ENCODE measurements at places on chromosomes 4 and X.
A peak's percentile ranks its signal among the peaks of the same experiment; 100 is the strongest.

DNA sequence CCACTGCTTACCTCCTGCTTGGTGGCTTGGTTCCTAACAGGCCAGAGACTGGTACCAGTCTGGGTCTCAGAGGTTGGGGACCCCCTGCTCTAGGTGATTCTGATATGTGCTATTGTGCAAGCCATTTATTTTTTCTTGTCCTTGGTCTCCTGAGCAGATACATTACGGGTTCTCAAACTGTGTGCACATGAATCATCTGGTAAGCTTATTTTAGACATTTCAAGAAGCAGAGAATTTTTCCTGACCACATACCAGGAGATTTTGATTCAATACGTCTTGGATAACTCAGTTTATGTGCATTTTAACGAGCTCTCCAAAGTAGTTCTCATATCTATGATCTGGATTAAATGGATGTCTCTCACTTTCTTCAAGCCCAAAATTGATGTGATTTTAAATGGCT lies 77.2 kb downstream of the FHIP1A start:
- DNase-seq = peak; percentile 41

GRCh38 chr4:110268790-110269189 lies 70.4 kb upstream of the ELOVL6 start:
- DNase-seq = no peak

DNA sequence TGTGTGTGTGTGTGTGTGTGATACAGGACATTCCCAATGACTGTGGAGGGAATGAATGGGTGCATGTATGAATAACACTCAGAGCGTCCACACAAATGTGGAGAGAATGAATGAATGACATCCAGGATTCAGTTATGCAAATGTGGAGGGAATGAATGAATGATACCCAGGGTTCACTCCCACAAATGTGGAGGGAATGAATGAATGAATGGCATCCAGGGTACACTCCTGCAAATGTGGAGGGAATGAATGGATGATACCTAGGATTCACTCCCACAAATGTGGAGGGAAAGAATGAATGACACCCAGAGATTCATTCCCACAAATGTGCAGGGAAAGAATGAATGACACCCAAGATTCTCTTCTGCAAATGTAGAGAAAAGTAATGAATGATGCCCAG lies 36.0 kb upstream of the ASMTL start:
- DNase-seq = no peak

GRCh38 chr4:101855239-101855638 lies 64.7 kb downstream of the BANK1 start:
- no peak for DNase-seq

GRCh38 chrX:43140582-43140981 lies 362.6 kb upstream of the PPP1R2C start:
- DNase-seq = no peak

GRCh38 chr4:152957437-152958171 lies 21.5 kb downstream of the FHDC1 start:
- no peak for DNase-seq

- no peak for DNase-seq
Observed at GRCh38 chr4:89468602-89469001, 161.0 kb upstream of the GPRIN3 start.

DNA sequence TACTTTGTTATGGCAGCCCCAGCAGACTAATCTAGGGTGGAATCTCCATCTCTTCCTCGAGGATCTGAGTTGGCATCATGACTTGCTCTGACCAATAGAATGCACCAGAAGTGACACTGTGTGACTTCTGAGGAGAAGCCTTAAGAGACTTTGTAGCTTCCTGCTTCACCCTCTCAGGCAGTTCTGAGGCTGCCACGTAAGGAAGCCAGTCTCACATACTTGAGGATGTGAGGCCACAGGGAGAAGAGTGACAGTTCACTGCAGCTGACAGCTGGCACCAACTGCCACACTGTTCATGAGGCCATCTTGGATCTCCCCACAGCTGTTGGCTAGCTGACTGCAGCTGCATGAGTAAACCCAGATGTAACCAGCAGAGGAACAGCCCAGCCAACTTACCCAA lies 29.3 kb upstream of the BCOR start:
- DNase-seq = no peak

GRCh38 chr4:20617678-20618396 lies 82.4 kb upstream of the PACRGL start:
- DNase-seq = no peak

DNA sequence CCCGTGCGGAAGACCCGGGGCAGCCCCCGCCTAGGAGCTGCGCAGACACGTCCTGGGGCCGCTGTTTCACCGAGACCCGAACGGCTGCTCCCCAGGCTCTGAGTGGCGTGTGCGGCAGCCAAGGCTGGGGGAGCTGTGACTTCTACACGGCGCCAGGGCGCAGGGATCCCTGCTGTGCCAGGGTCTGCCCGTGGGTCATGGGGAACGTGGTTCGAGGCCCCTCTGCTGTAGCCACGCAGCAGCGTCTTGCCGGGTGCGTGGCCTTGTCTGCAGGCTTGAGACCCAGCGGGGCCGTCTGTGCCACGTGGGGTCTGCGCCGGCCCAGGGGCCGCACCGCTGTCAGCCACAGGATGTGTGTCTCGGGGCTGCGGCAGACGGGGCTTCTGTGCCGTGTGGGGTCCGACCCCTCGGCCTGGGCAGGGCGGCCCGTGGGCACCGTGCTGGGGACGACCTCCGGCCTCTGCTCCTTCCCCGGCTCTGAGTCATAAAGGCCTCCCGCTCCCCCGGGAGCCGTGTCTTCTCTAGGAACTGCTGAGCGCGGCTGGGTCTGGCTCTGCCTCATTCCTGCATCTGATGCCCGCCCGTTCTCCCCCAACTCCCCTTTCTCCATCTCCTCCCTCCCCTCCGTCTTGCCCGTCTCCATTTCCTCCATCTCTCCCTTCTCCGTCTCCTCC lies 12.7 kb upstream of the GTPBP6 start:
- no peak for DNase-seq

GRCh38 chr4:44722001-44722400 lies 4.4 kb downstream of the GNPDA2 start:
- DNase-seq = no peak

DNA sequence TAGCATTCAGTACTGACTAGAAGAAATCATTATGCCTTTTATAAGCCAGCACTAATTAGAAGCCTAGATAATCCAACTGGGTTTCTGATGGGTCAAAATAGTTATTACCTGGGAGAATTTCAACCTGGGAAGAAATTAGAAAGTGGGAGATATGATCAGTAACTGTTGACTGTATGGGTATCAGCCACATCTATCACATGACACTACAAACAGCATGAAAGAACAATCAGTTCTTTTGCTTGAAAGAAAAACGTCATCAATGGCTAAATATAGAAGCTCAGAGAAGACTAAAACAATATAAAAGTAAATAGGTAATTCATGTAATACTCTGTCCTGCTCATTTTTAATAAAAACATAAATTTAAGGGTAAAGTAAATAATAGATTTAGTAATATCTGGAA lies 145.1 kb downstream of the CAMK2D start:
- no peak for DNase-seq

DNA sequence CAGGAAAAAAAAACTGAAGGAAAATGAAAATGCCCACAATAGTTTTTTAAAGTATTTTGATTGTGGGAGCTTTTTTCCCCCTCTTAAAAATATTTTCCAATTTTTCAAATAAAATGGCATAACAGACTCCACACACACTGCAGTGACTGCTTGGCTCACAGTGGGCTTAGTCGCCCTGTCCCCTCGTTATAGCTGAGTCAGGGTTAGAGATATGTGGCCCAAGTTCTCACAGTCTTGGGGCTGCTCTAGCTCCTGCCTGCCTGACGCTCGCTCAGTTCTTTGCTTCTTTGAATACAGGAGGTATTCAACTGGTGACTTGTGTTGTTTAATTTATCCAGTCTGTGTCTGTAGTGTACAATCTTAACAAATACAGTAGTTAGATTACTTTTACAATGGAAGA lies 47.7 kb downstream of the BEND2 start:
- DNase-seq = no peak

DNA sequence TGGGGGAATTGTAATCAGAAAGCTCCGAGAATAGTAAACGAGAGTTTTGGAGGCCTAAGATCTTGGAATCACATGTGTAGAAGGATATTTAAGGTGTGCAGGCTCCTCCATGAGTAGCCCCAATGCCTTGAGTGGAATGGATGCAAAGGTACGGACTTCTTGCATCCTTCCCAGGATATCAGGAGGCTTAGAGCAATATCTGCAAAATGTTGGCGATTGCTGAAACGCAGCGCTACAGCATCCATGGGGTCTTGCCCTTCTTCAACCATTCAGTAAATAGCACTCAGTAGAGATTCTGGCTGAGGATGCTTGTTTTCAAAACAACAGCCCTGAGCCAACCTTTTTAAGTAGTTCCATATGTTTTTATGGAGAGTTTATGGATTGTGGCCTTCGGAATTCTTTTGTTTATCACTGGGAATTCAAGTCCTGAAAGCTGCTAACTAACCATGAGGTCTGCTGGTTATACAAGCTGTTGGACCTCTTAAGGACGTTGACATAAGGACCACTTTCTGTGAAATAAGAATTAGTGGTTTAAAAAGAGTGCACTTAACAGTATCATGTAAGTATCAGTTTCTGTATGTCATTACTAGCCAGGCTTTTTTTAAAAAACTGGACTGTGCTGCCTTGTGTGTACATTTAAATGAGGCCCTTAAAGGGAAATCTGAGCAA lies 228.8 kb upstream of the PGRMC2 start:
- peak; percentile 78 for DNase-seq

- DNase-seq = no peak
Observed at GRCh38 chrX:33277046-33277445, 65.7 kb upstream of the DMD start.

- no peak for DNase-seq
Observed at GRCh38 chr4:98571161-98571786, 87.1 kb downstream of the TSPAN5 start.

DNA sequence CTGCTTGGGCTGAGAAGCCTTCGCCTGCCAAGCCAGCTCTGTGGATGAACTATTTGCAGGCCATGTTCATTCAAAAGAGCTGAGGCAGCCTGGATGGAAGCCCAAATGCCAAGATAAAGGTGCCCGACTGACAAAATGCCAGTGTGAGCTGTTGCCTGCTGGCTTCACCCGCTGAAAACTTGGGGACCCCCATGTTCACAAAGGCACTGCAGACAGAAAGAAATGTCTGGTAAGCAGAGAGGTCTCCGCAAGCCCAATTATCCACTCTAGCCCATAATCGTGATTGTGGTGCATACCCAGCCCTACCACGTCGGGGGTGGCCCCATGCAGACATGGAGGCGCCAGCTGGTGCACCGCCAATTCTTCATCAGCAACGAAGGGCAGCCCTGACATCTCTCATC lies 13.0 kb upstream of the SMIM20 start:
- no peak for DNase-seq

DNA sequence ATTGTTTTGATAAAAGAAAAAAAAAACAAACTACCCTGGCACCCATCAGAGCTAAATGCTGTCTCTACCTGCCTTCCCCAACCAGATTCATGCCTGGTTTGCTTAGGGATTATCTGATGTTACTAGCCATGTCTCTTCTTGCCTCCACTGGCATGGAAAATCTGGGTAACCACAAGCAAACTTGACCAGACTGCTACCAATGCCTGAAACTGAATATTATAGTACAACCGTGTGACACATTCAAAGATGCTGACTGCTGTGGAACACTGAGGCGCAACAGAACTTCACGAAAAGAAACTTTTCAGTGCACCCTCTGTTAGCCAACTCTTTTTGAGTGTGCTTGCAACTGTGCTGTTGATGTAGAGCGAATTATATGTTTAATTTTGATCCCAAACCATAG lies 228.1 kb downstream of the CBR4 start:
- DNase-seq = no peak

DNA sequence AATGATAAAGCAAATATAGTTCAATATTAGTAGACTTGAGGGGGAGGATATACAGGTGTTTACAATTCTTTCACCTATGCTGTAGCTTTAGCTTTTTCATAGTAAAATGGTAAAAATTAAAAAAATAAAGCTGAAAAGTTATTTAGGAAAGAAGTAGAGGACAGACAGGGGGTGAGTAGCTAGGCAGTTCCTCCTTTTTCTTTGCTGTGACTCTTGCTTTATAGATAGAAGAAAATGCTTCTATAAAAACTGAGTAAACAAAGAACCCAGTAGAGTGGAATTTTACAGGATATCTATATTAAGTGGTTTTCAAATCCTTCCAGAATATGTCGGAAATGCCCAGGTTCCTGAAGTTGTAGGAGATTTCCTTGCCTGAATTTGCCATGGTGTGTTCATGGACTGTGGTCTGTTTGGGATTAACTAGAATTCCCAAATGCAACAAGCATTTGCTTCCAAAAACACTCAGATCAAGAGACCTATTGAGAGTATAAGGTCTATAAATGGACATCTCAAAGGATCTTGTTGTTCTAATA lies 74.9 kb downstream of the KDR start:
- no peak for DNase-seq

DNA sequence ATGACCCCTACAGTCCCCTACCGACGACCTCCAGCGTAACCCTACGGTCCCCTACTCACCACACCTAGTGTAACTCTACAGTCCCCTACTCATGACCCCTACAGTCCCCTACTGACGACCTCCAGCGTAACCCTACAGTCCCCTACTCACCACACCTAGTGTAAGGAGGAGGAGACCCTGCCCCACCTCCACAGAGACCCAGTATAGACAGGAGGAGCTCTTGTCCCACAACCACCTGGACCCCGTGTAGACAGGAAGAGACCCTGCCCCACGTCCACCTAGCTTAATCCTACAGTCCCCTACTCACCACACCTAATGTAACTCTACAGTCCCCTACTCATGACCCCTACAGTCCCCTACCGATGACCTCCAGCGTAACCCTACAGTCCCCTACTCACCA lies 26.9 kb downstream of the CSF2RA start:
- DNase-seq = no peak

- DNase-seq = no peak
Observed at GRCh38 chr4:155033604-155034003, 174.8 kb upstream of the NPY2R start.

- no peak for DNase-seq
Observed at GRCh38 chr4:82360298-82361177, 13.3 kb downstream of the HNRNPD start.

- DNase-seq = no peak
Observed at GRCh38 chr4:16916719-16917337, 18.4 kb upstream of the LDB2 start.

GRCh38 chr4:102318526-102318925 lies 26.8 kb downstream of the SLC39A8 start:
- DNase-seq = no peak

DNA sequence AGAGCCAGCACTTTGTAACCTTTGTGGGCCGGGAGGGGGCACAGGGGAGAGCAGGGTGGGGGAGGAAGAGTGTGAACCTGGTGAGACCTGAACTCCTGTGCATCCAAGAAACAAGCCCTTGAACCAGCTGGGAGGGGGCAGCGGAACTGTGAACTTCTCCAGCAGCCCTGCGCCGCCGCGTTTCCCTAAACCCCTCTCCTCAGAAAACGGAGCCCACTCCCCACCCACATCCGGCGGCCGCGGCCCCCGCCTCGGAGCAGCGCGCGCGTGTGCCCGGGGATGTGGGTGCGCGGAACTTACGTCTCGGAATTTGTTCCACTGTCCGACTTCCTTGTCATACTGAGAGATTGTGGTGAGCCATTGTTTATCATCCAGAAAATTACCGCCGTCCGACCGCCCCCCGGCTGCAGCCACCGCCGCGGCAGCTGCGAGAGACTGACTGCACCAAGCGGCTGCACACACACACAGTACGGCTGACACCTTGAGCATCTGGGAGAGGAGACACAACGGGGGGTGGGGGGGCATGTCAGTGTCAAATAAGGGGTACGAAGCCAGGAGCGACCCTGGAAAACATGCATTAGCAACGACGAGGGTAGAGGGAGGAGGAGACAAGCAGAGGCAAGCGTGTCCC lies 494 bp downstream of the SPOCK3 start:
- no peak for DNase-seq

- DNase-seq = no peak
Observed at GRCh38 chr4:150150629-150151062, 72.4 kb downstream of the DCLK2 start.

GRCh38 chr4:138494931-138495330 lies 252.8 kb upstream of the SLC7A11 start:
- DNase-seq = no peak

Measured in fibroblast of skin of left biceps (primary cell).